ENCODE measurements at places on chromosomes 11 and 22. TPM values are rescaled to one million over a fixed set of nuclear protein-coding genes. Genes with fewer than 3 reads are reported as not detected.

The TYR gene
- not detected for total RNA-seq

The SLC22A9 gene
- total RNA-seq = not detected

GRCh38 chr11:119000906-119001305 lies 3.0 kb downstream of the CENATAC start:
- no peak for DNase-seq

GRCh38 chr11:10502065-10502680 lies 38.8 kb downstream of the RNF141 start:
- DNase-seq = no peak

DNA sequence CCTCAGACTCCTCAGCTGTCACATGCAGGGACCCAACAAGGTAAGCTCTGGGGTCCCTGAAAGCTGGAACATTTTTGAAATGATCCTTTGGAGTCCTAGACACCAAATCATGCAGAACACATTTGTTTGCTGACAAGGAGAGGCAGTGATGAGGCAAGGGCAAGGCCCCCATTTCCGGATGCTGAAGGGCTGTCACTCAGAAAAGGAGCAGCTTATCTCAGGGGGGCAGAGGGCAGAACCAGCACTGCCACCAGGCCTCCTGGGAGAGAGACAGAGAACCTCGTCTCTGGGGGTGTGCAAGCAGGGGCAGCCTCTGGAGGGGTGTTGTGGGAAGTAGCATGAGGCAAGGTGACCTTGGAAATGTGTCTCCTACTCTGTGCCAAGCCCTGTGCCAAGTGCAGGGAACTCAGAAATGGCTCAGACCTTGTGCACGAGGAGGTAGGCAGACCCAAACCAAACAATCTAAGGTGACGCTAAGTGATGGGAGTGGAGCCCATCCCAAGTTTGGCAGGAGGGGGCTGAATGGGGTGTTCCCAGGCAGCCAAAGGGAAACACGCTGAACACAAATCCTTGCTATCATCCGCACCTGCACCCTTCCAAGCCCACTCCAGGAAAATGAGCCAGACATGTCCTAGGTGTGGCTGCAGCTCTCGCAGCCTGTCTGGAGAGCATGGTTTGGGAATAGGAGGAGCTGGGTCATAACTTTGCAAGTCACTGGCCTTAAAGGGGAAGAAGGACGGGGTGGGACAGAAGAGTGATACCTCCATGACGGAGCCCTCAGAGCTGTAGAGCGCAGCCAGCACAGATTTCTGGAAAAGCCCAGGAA lies 94.2 kb downstream of the PDE2A start:
- DNase-seq = no peak
